Progenitor cell of endocrine pancreas (in vitro differentiated cells): ENCODE measurements at places on chromosomes 3 and 15. TPM values are rescaled to one million over a fixed set of nuclear protein-coding genes. Genes with fewer than 3 reads are reported as not detected.

RAD51 gene
- 13.2 and 16.0 TPM in 2 replicates for total RNA-seq

PSMD6 gene
- 76.9 and 77.6 TPM in 2 replicates for total RNA-seq

SMARCC1 gene
- 250 and 257 TPM in 2 replicates for total RNA-seq

CLRN1 gene
- not detected in 2 replicates for total RNA-seq

DNA sequence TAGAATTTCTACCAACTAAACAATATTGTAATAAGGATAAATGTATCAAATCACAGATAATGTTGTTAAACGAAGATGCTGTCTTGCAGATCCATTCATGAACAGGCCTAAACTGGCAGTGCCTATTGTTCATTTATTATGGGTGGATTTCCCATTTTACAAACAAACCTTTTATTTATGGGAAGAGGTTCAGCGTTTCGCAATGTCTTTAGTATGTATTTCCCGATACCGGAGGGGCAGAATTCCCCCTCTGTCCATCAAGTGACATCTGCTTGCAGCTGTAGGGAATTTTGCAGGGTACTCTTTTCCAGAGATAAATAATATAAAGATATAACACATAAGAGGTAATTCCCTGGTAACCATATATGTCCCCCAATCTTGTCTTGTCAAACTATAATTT, 5.7 kb downstream of the CEP19 start:
- no peak overlapping the region for H3K4me3 ChIP-seq
- no peak overlapping the region for H3K27ac ChIP-seq
- no peak for DNase-seq
- no peaks in the 10 kb centered on the region for H3K4me1 ChIP-seq
- no peaks in the 10 kb centered on the region for H3K27me3 ChIP-seq

DNA sequence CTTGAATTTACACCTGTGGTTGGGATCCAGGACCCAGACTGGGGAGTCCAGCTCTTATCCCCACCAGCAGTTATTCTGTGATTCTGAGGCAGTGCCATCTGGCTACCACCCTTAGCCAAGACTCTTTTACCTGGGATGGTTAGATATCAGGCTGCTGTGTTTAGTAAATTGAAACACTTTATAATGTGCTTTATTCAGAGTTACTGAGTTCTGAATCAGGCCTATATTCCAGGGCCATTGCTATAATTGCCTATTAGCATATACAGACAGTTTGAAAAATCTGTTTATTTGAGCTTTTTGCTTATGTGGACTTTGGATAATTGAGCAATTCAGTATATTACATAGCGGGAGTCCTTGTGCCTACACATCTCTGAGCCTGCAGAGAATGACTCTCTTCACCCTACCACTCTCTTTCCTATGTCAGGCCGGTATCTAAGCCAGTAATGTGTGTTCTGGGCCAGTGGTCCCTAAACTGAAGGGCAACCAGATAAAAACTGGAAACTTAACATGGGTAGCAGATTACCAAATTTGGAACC, 45.4 kb upstream of the TRAK1 start:
- no peaks in the 10 kb centered on the region for H3K36me3 ChIP-seq
- no peak for DNase-seq
- H3K4me1 ChIP-seq: peaks cover 22% of the 10 kb centered on the region
- no peak overlapping the region for H3K4me3 ChIP-seq
- no peaks in the 10 kb centered on the region for H3K27me3 ChIP-seq

- no peaks in the 10 kb centered on the region for H3K27me3 ChIP-seq
- DNase-seq: peak; percentile 18
- peaks cover 8% of the 10 kb centered on the region for H3K4me1 ChIP-seq
- peaks cover 8% of the 10 kb centered on the region for H3K36me3 ChIP-seq
- H3K4me3 ChIP-seq: peak overlapping the region; percentile 89
Observed at GRCh38 chr15:101652786-101653430, 727 bp upstream of the TM2D3 start.

DNA sequence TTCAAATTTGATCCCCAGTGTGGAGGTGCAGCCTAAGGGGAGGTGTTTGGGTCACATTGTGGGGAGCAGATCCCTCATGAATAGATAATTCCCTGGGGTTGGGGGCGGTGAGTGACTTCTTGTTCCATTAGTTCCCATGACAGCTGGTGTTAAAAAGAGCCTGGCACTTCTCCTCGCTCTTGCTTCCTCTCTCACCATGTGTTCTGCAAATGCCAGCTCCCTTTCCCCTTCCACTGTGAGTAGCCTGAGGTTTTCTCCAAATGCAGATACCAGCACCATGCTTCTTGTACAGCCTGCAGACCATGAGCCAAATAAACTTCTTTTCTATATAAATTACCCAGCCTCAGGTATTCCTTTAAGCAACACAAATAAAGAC, 23.1 kb downstream of the RIOX2 start:
- H3K4me1 ChIP-seq: peaks cover 15% of the 10 kb centered on the region
- peaks cover 32% of the 10 kb centered on the region for H3K36me3 ChIP-seq
- no peak for DNase-seq

- no peaks in the 10 kb centered on the region for H3K27me3 ChIP-seq
- H3K4me3 ChIP-seq: no peak overlapping the region
- H3K4me1 ChIP-seq: no peaks in the 10 kb centered on the region
- DNase-seq: no peak
Observed at GRCh38 chr3:34881026-34881425, 758.3 kb upstream of the ARPP21 start.

DNA sequence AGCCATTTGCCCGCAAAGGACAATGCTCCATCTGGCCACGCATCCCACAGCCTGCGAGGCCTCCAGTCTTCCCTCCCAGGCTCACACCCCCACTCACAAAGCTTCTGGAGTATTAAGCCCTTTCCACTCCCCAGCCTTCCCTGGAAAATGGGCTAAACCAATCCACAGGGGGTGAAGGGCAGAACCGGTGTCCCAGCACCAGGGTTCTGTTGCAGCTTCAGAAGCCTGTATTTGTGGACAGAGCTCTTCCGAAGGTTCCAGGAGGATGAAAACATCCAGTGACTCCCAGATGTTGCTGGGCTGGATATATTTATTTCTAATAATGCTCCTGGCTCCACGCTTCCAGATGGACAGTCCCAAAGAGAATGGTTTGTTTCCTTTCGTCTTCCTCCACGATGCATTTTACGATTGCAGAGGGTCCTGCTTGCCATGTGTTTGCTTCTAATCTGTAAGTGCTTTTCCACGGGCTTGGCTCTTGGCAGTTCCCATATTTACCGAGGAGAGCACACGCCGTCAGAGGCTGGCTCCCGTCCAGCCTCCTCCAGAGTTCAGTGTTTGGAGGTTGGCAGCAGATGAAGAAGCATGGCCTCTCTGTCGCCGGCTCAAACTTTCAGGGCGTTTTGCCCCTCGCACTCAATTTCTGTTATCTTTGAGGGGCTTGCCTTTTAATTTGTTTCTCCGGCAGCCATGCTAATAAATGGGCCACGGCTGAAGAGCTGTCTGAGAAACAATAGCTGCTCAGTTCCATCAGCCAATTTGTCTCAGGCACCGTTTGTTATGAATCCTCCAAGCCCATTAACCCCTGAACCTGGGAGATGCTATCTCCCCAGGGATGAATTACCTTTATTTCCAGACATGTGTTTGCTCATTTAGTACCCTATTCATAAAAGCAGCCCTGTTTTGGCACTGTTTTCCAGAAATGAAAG, 367.9 kb upstream of the PROK2 start:
- no peak for DNase-seq
- peaks cover 45% of the 10 kb centered on the region for H3K4me1 ChIP-seq
- H3K4me3 ChIP-seq: peak overlapping the region; percentile 67
- peak overlapping the region; percentile 58 for H3K27ac ChIP-seq
- H3K36me3 ChIP-seq: no peaks in the 10 kb centered on the region

GRCh38 chr15:35850284-35850683, 304.3 kb upstream of the DPH6 start:
- no peak overlapping the region for H3K27ac ChIP-seq
- no peak for DNase-seq
- H3K4me3 ChIP-seq: no peak overlapping the region
- H3K27me3 ChIP-seq: peaks cover 3% of the 10 kb centered on the region
- H3K4me1 ChIP-seq: peaks cover 2% of the 10 kb centered on the region

- H3K27ac ChIP-seq: no peak overlapping the region
- H3K36me3 ChIP-seq: no peaks in the 10 kb centered on the region
- DNase-seq: no peak
Observed at GRCh38 chr3:113133140-113133539, 78.2 kb upstream of the BOC start.

DNA sequence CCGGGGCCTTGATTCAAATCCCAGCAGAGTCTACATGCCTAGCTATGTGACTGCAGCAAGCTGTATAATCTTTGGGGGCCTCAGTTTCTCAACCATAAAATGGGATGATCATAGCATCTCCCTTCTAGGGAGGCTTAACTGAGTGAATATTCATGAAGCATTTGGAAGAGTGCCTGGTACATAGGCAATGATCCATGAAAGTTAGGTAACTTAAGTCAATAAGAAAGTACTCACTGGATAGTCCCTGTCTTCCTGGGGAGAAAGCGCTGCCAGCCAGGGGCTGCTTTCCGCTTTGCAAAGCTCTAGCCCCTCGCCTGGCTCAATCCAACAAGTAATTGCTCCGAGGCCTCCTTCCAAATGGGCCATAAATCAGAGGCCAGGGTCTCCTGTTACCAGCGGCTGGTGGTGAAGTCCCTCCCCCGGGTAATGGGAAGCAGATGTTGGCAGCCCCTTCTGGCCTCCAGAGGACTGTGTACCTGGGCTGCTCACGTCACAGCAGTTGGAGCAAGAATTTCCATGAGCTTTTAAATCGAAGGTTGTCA, 521.9 kb upstream of the PROK2 start:
- H3K4me1 ChIP-seq: peaks cover 8% of the 10 kb centered on the region
- DNase-seq: no peak
- H3K27me3 ChIP-seq: peaks cover 27% of the 10 kb centered on the region
- H3K4me3 ChIP-seq: no peak overlapping the region
- peak overlapping the region; percentile 66 for H3K27ac ChIP-seq

- no peak overlapping the region for H3K4me3 ChIP-seq
- H3K36me3 ChIP-seq: peaks cover 5% of the 10 kb centered on the region
- H3K4me1 ChIP-seq: peaks cover 3% of the 10 kb centered on the region
- no peak for DNase-seq
- H3K27ac ChIP-seq: no peak overlapping the region
Observed at GRCh38 chr3:124764746-124765145, 34.5 kb downstream of the UMPS start.

DNA sequence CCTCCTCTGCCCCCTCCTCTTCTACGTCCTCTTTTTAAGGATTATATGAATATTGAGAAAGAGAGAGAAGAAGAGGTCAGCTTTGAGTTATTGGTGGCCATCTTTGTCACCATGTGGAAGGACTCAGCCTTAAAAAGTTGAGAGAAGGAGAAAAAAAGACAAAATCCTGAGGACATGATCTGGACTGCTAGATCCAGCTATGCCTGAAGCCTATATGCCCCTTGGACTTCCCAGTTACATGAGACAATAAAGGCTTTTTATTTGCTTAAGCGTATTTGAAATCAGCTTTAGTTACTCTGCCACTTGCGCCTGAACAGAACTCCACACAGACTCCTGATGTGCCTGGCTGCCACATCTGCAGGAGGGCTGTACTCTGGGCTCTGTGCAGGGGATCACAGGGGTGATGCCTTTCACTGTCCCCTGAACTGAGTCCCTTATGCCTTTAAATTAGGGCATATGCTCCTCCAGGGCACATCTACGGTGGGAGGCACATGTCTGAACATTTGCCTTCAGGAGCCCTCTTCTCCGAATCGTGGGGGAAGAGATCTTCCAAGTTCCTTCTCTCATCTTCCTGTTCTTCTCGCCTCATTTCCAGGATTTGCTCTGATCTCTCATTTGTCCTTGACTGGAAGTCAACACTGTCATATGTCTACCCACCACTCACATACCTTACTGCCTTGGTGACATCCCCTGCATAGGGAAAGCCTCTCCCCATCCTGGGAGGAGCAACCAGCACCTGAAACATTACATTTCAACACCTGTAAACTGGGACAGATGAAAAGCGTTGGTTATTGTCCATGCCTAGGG, 14.0 kb upstream of the PLA2G4E start:
- no peak overlapping the region for H3K4me3 ChIP-seq
- peaks cover 5% of the 10 kb centered on the region for H3K27me3 ChIP-seq
- no peak overlapping the region for H3K27ac ChIP-seq
- no peaks in the 10 kb centered on the region for H3K4me1 ChIP-seq
- no peaks in the 10 kb centered on the region for H3K36me3 ChIP-seq

DNA sequence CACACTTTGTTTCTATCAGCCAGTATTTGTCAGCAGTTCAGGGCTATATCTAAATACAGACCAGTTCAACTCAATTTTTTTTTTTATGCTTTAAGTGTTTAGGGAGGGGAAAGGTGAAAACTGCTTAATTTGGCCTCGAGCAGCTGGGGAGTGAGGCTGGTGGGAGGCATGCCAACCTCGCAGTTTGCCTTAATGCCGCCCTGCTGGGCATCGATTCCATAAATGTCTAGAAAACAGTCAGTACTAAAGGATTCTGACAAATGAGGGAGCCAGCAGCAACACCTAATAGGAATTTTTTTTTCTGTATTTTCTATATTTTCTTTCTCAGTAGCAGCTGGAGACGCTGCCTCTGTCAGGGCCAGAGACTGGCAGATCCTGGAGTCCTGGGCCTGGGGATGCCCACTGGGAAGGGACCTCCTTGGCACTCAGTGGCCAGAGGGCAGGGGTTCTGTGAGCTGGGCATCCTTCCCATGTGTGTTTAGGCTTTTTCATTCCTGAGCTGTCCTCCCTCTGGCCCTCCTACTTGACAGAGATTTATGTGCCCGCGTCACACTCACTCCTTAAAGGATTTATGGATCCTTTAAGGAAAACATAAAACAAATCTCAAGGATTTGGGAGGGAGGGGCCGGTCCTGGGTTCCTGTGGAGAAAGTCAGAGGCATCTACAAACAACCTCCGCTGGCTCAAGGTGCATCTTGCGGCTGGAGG, 117.8 kb downstream of the WNT5A start:
- no peak overlapping the region for H3K27ac ChIP-seq
- no peak overlapping the region for H3K4me3 ChIP-seq
- no peaks in the 10 kb centered on the region for H3K36me3 ChIP-seq
- DNase-seq: no peak
- peaks cover 4% of the 10 kb centered on the region for H3K27me3 ChIP-seq
- H3K4me1 ChIP-seq: no peaks in the 10 kb centered on the region

GRCh38 chr3:108588601-108589000, 637 bp downstream of the CIP2A start:
- H3K4me1 ChIP-seq: peaks cover 19% of the 10 kb centered on the region
- no peak for DNase-seq
- H3K27ac ChIP-seq: peak overlapping the region; percentile 100
- peak overlapping the region; percentile 99 for H3K4me3 ChIP-seq

DNA sequence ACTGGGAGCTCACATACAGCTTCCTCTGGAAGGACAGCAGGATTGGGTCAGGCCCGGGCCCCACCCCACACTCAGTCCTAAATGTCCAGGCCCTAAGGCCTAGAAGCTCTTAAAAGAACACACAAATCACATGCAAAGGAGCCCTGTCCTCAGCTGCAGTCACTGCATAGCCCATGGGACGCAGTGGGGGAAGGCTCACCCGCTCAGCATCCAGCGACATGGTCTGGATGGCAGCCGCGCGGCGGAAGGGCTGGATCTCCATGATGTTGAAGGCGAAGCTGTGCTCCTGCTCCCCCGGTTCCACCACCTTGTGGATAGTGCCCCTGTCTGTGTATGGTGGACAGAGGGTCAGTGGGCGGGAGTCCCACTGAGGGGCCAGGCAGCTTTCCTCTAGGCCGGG, 22.1 kb downstream of the SEMA7A start:
- H3K27me3 ChIP-seq: peaks cover 11% of the 10 kb centered on the region
- no peak overlapping the region for H3K4me3 ChIP-seq

GRCh38 chr3:54622678-54623077, 305.2 kb downstream of the LRTM1 start:
- peaks cover 19% of the 10 kb centered on the region for H3K27me3 ChIP-seq
- no peak overlapping the region for H3K27ac ChIP-seq
- H3K4me1 ChIP-seq: no peaks in the 10 kb centered on the region
- no peak for DNase-seq
